ACHN (cell line): ENCODE measurements at places on chromosomes 1 and 21.

DNA sequence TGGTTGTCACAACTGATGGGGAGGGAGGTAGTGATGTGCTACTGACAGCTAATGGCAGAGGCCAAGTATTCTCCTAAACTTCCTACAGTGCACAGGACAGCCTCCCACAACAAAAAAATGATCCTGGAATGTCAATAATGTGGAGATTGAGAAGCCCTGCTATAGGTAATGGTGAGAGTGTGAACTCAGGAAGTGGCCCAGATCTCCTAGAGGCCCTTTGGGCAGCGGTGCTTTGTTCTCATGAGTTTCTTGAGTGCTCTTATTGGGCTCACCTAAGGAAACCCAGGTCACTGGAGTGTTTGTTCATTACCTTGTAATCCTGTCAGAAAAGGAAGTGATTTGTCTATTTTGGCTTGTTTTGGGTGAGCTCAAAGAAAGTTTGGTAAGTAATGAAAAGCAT is 5.9 kb downstream of the OTUD3 start:
- DNase-seq, result no peak

DNA sequence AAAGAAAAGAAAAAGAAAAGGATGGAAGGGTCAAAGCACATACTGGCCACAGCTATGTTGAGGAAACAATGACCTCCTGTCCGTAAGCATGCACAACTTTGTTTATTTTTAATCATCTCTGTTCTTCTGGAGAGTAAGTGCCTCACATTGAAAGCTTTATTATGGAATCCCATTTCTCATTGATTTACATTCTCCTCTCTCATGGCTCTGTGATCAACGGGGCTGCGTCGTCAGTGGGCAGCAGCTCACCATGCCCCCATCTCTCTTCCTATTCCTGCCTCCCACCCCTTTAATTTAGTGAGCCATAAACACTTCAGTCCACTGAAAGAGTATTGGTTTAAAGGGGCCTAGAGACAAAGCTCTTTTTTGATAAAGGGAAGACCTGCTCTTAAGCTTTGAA is 98.9 kb downstream of the KAZN start:
- no peak for DNase-seq

DNA sequence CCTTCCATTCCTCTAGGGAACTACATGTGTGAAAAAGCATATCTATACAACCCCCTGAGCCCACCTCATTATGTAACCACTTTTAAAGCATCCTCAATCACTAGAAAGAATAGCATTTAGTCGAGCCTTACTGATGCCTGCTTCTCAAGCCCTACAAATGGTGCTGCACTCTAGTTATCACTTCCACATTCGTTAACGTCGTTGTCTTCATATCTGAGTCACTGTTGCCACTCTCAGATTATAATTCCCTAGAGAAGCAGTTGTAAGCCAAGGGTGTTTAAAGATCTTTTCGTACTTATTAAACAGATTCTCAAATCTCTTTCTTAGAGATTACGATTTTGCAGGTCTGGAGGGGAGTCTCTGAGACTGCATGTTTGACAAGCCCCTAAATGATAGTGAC is 16.5 kb downstream of the ATP1B1 start:
- no peak for DNase-seq

DNA sequence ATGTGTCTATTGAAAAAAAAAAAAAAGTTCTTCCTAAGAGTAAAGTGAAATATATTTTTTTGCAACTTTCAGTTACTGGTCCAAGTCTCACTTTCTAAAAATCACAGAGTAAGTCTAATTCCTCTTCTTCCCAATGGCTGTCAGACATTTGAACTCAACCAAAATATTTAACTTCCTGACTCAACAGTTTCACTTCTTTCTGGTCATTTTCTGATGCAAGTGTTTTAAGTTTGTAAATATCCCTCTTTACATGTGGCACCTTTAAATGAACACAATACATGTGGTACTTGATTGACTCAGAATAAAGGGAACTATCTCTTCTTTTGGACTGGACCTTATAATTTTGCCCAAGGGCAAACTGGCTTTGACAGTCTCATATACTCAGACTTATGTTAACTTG is 76.7 kb downstream of the ASH1L start:
- no peak for DNase-seq

GRCh38 chr1:206590025-206590758 is 22.1 kb downstream of the EIF2D start:
- DNase-seq, result no peak

DNA sequence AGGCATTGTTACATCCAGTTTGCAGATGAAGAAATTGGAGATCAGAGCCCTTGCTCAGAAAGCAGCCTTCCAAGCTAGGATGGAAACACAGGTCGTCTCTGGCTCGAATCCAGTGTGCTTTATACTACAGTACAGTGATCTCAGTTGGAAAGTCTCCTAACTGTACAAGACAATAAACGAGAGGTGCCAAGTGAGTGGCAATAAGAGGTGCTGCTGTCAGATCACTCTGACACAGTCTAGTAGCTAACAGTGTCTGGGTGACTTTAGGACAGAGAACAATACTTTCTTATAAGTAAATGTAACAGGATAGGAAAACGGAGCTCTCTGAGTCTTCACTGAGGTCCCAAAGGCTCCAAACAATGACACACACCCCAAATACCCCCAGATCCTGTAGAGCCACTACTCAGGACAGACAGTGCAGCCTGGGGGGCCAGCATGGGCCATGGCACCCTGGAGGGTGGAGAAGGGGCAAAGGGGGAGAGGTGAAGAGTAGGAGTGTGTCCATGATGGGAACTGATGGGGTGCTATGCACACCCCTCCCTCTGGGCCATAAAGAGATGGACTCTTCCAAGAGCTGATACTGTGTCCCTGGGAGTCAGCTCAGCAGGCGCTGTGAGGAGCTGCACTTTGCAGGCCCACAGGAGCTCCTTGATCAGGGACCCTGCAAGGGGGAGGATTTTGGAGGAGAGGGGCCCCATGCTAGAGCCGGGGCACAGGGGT is 3.3 kb downstream of the SH3BGR start:
- no peak for DNase-seq

DNA sequence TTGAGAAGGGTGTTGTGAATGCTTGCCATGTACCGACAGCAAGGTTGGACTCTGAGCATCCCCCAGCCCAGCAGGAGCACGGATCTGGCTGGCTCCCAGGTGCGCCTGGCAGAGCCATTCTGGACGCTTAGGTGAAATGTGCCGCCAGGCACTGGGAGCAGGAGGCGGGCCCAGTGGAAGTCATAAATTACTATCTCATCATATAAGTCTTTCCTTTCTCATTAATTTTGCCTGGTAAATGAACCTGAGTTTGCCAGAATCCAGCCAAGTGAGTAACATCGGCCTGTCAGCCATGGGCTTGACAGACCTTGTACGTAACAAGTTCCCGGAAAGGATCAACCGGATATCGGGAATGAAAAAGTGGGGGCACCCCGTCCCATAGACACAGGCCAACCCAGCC is 179.5 kb upstream of the ARHGEF16 start:
- DNase-seq, result no peak

- DNase-seq, result no peak
These were observed 130.6 kb downstream of the LIPI start for GRCh38 chr21:14080040-14080763.

DNA sequence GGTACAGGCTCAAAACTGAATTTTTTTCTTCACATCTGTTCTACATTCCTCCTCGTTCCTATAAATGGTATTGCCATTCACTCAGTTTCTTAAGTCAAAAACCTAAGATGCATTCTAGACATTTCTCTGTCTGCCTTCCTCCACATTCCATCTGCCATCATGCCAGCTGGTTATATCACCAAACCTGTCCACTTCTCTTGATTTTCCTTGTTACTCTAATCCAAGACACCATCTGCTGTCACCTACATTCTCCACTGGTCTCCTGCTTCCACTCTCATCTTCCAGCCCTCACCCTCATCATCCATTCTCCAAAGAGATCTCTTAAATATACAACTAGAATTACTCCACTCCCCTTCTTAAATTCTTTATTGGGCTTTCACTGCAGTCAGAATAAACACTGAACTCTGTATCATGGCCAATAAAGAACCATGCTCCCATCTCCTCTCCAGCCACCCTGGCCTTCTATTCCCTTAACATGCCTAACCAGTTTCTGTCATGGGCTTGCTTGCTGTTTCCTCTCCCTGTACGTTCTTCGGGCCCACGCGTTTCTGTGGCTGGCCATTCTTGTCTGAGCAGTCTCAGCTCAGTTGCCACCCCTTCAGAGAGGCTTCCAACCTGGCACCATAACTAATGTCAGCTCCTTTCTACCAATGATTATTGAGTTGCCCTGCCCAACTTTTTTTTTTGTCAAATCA is 278.3 kb downstream of the ST6GALNAC3 start:
- no peak for DNase-seq

- no peak for DNase-seq
These were observed 485.4 kb upstream of the USP24 start for GRCh38 chr1:55700359-55701130.

DNA sequence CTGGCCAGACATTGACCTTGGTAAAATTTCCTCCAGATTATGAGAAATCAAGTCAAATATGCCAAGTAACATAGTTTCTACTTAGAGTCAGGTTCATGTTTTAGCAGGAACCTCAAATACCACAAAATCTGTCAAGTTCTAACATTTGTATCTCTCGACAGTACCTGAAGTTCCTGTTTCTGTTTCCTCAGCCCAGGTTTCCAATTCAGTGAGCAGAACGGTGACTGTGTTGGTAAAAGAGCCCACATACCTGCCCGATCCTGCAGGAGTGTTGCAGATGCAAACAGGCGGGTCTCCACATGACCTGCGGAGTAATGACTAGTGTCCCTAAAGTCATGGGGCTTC is 57.9 kb upstream of the LGALS8 start:
- DNase-seq, result no peak

DNA sequence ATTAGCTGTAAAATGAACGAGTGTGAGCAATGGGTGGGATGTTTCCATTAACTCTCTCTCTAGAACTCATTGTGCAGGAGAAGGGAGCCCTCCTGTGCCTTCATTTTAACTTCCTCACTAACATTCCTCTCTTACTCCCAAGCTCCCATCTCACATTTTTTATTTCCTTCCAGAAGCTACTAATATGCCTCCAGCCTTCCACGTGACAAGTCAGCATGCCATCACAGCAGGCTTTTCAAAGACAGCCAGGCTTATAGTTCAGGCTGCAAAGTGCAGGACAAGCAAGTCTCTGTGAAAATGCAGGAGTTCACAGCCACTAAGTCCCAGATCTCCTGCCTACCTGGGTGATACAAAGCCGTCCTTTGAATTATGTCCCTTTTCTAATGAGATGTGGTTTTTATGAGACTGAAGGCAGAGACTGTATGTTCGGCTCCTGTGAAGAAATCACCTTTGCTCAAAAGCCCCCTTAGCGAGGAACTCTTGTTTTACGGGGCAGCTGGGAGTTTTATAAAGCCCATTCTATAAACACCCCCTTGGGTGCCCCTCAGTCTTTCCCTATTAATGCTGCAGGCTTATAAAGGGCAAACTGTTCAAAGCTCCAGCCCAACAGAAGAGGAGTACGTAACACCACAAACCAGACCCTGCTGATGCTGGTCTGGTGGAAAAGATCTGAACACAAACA is 14.8 kb upstream of the ANGPTL7 start:
- no peak for DNase-seq

DNA sequence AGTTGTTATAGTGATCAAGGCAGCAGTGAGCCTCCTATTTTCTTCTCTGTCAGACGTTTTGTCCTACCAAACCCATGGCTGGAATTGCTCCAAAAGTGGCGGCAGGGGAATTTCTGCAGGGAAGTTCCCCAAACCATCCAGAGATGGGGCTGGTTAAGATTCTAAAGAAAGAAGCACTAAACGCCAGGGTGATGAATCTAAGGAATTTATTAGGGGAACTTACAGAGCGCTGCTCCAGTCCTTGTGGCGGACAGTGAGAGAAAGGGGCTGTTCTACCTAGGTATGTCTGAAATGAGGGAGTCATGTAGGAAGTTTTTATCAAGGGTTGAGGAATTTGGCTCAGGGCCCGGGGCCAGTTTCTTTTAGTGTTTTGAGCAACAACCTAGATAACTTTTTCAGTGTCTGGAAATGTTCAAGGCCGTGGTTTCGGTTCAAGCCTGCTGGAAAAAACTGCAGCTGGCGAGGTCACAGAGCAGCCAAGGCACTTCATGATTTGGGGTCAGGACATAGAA is 222.4 kb upstream of the B3GALT2 start:
- peak; percentile 77 for DNase-seq

DNA sequence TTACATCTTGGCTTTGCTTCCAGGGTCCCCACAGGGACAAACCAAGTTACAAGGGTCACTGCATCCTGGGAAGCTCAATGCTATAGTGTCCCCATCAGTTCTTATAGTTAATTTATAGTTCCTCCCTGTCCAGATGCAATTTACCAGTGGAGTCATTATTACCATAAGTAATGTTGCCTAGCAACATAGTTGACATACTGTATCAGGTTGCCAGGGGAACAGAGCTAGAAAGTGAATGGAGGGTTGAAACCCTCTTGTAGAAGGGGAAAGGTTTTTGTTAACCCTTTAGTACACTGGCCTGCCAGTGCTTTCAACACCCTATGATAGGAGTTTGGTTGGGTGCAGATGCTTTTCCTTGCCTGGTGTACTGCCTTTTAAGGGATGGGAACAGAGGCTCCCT is 34.3 kb upstream of the TTC4 start:
- DNase-seq, result no peak
